ENCODE measurements at places on chromosomes 4 and X.

- DNase-seq, result no peak
Observed at GRCh38 chr4:74055096-74055495, 16.6 kb upstream of the CXCL3 start.

GRCh38 chr4:98630737-98631454, 27.5 kb downstream of the TSPAN5 start:
- no peak for DNase-seq

- no peak for DNase-seq
Observed at GRCh38 chr4:73701116-73701515, 39.3 kb upstream of the CXCL8 start.

GRCh38 chr4:8171266-8171665, 12.7 kb upstream of the ABLIM2 start:
- DNase-seq, result no peak

DNA sequence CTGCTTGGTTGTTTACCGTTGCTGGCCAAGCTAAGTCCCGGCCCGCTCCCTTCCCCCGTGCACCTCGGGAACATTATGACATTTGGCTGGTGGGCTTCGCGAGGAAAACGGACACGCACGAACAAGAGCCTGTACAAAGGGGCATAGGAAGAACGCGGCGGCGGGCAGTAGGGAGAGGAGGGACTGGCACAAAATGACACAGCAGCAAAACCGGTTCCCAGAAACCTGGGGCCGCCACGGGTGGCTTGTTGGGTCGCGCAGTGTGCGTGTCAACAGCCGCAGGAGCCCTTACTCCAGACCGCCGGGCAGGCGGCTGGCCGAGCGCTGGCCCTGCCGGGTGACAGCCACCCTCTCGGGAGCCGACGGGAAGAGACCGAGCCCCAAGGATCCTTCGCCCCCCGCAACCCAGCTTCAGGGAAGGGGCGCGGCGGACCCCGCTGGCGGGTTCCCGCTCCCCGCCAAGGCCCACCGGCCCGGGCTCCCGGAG, 1.6 kb upstream of the LIN54 start:
- DNase-seq, result no peak

GRCh38 chrX:68060506-68061205, 372.6 kb downstream of the OPHN1 start:
- DNase-seq, result no peak

DNA sequence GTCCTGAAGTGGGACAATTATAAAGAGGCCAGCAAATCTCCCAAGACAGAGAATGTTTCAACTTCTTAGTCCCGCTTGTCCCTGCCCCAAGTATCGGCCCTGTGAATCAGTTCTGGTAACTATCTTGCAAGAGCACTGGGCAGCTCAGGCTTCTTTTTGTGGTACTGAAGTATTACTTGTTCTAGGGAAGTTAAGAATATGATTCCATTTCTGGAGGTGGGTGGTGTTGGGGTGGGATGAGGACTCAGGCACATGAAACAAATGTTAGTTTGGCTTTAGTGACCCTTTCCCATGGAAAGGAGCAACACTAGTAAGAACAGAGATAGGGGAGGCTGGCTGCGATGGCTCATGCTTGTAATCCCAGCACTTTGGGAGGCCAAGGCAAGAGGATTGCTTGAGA, 28.9 kb downstream of the HOPX start:
- DNase-seq, result no peak

- DNase-seq, result no peak
Observed at GRCh38 chr4:8609406-8609805, 16.8 kb downstream of the CPZ start.

DNA sequence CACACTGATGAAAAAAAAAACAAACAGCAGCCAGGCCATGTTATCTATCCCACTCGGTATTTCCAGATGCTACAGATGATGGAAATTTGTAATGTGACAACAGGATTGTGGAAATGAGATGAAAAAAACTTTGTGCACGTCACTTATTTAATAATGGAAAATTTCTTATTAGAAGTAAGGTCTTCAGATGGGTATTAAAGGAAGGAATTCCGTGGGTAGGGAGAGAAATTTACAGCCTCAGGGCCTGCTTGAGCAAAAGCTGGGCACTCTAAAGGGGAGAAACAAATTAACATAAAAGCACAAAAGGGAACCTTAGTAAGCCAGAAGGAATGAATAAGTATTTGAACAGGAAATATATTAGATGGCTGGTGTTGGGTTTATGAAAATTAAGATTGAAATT, 4.2 kb upstream of the PKD2 start:
- no peak for DNase-seq

DNA sequence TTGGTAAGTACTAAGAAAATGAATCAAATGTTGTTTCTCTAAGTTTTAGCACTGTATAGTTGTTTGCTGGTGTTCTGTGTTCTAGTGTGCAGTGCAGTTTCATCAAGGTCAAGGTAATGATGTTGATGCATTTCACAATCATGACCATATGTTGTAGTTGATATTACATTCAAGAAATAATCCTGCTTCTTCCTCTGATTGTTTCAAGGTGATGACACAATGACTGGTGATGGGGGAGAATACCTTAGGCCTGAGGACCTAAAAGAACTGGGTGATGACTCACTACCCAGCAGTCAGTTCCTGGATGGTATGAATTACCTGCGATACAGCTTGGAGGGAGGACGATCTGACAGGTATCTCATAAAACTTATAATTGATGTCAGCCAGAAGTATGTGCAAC, 261.6 kb downstream of the ANK2 start:
- no peak for DNase-seq

DNA sequence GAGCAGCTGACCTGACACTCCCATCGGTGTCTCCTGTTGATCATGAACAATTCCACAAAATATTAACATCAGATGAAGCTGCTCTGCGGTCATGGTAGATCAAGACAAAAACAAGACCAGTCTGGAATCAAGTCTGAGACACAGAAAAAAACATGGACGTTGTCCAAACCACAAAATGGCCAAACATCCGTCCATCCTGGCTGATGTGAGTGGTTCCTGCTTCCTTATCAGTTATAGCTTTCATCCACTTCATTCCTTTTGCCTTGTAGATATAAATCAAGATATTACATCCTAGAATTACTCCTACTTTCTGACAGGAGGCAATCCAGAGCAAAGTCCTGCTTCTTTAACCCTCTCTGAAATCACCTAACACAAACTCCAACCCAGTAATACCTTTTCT, 28.8 kb upstream of the PCSK1N start:
- DNase-seq, result no peak

DNA sequence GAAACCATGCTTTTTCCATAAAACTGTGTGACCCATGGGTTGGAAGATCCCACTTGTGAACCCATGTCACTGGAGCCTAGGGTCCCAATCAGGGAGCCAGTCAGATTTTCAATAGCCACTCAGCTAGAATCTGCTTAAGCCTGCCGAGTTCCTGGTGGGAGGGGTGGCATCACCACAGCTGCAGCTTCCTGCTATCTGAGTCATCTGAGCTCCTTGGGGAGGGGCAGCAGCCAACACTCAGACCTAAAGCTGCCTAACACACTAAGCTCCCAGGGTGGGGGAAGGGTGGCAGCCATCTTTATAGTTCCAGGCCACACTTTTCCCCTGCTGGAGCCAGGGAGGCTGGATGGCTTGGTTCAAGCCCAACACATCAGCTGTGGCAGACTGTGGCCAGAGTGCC, 350.1 kb downstream of the C4orf33 start:
- no peak for DNase-seq

GRCh38 chr4:76673362-76673761, 224.6 kb downstream of the SOWAHB start:
- DNase-seq, result no peak

- no peak for DNase-seq
Observed at GRCh38 chr4:46270986-46271596, 118.8 kb downstream of the GABRA2 start.

- DNase-seq, result no peak
Observed at GRCh38 chr4:5710961-5711478, at the start of gene EVC. Gene EVC (plus strand): TSS chr4:5711201. CDS start chr4:5711381, 180 bp downstream.

- no peak for DNase-seq
Observed at GRCh38 chrX:139106069-139106468, 394.6 kb upstream of the FGF13 start.

DNA sequence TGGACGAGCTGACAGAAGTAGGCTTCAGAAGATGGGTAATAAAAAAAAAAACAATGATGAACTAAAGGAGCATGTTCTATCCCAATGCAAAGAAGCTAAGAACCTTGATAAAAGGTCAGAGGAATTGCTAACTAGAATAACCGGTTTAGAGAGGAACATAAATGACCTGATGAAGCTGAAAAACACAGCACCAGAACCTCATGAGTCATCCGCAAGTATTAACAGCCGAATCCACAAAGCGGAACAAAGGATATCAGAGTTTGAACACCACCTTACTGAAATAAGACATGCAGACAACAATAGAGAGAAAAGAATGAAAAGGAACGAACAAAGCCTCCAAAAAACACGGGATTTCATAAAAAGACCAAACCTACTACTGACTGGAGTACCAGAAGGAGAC, 10.5 kb downstream of the NELFA start:
- no peak for DNase-seq

DNA sequence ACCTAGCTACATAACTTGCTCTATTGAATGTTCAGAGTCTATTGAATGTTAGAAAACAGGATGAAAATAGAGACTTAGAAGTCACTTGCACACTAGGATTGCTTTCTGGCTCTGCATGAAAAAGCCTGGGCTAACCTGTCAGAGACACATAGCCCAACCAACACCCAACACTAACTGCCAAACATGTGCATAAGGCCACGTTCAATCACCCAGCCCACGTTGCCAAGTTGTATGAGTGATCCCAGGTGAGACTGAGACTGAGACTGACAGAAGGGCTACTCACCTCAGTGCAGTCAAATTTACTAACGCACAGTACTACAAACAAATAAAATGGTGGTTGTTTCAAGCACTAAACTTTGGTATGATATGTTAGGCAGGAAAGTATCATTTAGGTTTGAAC, 61.0 kb downstream of the LDB2 start:
- DNase-seq, result no peak

DNA sequence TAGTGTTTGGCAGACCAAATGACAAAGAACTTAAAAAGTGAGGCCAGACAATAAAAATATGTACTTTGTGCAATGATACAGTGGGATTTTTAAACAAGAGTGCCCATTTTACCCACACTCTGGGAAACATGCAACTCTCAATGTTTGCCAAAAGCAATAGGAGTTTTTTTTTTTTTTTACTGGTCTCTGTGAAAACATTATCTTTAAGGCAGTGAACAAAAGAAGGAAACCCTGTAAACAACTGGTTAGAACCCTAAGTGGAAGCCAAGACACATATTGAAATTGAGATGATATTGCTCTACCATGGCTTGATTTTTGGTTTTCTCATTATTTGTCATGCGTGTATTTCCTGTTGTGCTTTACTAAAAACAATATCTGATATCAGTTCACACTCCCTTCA, 67.2 kb upstream of the PPP3CA start:
- no peak for DNase-seq

DNA sequence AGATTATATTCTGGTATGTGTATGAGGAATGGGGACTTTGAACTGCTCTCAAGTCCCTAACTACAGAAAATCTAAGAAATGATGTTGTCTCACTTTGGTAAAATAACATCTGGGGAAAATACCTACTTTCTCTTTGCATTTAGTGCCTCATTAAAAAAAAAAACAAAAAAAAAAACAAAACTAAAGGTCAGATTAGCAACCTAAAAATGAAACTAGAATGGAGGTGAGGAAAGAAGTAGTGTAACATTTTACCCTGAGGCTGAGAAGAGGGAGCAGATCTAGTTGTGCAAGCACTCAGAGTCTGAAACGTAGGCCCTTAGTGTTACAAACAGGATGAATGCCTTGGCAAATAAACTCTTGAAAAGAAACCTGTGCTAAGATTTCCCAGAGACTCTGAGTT, 56.0 kb downstream of the VGLL1 start:
- DNase-seq, result no peak

DNA sequence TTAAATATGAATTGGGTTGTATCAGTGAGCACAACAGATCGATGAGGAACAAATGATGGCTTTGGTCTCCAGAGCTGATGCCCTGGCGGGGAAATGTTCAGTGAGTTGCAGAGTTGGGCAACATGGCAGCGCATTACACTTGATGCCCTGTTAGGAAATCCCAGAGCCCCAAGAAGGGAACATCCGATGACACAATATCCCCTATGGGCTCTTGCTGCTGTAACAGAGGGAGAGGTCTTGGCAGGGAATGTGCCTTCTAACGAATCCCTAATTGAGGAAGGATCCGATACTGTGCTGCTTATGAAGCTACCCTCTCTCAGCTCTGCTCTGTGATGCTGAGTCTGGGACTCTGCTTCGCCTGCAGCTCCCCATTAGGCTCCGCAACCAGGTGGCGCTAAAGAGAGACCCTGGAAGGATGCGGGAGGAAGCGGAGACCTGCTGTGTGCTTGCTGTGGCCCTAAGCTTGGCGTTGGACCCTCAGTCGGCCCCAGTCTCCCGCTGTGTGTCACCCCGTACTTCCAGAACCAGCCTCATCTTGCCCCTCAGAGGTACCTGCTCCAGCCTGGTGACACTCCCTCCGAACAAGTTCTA, 38.9 kb downstream of the PDHA1 start:
- no peak for DNase-seq

- DNase-seq, result no peak
Observed at GRCh38 chr4:99711657-99712056, 54.0 kb upstream of the C4orf54 start.

- DNase-seq, result no peak
Observed at GRCh38 chrX:153477901-153478300, 7.5 kb upstream of the HAUS7 start.

DNA sequence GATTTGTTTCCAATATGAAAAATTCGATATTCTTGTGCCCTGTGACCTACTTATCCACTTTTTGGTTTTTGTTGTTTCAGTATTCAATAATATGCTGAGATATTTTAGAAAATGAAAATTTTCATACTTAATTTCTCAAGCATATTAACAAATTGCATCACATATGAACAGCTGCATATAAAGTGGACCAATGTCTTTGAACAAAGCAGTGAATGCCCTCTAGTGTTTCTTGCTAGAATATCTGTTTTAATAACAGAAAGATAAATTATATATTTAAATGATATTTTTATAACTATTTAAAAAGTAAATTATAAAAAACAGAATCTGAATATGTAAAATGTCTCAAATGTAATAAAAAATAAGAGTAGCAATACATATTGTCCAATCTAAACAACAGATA, 31.7 kb upstream of the INTU start:
- DNase-seq, result no peak

GRCh38 chr4:174933083-174933482, 14.9 kb downstream of the ADAM29 start:
- DNase-seq, result no peak

- no peak for DNase-seq
Observed at GRCh38 chr4:147094238-147094637, 148.6 kb upstream of the TTC29 start.

Measured in NCI-H187 (cell line).